ENCODE measurements at places on chromosomes 11 and 22.

DNA sequence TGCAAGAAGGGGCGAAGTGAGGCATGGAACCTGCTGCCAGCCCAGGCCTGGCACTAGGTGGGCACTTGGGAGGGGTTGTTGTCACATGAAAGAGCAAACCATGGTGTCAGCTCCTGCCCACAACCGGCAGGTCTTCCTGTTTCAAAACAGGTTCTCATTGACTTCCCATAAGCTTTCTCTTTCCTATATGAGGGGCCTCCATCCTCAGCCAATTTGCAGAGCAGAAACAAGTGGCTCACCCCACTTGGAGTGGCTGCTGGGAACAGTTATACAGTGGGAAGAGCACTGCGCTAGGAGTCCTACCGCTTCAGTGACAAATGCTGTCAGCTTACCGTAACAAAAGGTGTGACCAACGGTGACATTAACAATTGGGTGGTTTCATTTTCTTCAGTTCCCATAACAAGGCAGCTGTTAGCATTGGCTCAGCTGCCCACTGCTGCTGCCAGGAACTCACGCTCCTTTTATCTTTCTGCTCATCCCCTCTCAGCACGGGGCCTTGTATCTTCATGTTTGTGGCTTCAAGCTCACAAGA, 10.2 kb upstream of the SSTR3 start:
- DNase-seq, result no peak

DNA sequence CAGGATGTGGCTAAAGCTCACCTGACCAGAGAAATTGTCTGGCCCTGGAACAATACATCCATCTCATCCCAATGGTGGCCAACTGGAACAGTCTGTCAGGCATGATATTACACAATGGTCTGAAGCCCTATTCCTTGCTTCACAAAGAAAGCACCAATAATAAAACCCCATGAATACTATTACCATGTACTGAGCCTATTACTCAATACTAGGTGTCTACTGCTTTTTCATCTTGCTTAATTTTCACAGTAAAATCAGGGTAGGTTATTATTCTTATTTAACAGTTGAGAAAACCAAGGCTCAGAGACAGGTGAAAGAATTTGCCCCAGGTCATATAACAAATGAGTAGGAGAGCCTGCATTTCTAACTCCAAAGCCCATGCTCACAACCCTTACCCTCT, 68.9 kb upstream of the CAPRIN1 start:
- no peak for DNase-seq

- no peak for DNase-seq
Observed at GRCh38 chr11:46673713-46674462, 26.5 kb downstream of the ARHGAP1 start.

DNA sequence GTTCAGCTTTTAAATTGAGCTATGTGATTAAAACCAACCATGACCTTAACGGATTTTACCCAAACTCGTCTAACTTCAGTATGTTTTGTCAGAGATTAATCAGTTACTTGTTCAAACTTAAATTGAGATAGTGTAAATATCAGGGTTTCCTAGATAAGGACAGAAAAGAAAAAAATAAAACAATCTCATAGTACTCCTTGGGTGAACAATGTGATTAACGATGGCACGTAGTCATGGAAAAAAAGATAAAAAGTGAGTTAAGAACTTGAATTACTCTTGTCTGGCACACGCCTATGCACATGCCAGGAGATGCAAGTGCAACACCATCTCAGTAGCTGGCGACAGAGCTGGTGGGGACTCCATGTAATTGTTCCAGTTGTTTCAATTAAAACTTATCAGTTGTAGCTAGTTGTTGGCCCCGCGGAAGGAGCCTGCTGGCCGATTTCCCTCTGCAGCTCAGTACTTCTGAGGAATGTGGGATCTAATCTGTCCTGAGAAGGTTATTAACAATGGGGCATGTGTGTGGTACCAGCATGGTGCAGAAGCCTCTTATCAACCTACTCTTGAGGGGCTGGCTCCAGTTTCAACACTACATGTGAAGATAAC, 3.0 kb downstream of the RASSF10 start:
- no peak for DNase-seq

- DNase-seq, result no peak
Observed at GRCh38 chr11:42013656-42014201, 554.3 kb upstream of the LRRC4C start.
